T-helper 17 cell (primary cell): ENCODE measurements at places on chromosomes 16 and 17.
A peak's percentile ranks its signal among the peaks of the same experiment; 100 is the strongest.

DNA sequence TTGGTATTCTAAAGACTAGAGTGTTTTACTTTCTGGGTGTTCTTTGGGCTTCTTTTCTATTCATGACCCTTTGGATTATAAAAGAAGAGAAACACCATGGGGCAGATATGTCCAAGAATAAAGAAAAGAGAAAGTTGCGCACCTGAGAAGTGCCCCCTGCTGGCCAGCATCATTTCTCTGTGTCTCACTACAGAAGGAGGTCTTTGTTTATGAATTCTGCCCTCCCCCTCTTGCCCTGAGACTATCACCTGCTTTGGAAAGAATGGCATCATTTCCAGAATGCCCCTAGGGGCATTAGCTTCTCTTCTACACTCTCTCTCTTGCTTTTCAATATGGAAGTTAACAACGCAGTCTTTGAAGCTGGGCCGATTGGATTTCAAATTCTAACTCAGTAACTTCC lies 45.0 kb downstream of the CDH13 start:
- no peak for DNase-seq

DNA sequence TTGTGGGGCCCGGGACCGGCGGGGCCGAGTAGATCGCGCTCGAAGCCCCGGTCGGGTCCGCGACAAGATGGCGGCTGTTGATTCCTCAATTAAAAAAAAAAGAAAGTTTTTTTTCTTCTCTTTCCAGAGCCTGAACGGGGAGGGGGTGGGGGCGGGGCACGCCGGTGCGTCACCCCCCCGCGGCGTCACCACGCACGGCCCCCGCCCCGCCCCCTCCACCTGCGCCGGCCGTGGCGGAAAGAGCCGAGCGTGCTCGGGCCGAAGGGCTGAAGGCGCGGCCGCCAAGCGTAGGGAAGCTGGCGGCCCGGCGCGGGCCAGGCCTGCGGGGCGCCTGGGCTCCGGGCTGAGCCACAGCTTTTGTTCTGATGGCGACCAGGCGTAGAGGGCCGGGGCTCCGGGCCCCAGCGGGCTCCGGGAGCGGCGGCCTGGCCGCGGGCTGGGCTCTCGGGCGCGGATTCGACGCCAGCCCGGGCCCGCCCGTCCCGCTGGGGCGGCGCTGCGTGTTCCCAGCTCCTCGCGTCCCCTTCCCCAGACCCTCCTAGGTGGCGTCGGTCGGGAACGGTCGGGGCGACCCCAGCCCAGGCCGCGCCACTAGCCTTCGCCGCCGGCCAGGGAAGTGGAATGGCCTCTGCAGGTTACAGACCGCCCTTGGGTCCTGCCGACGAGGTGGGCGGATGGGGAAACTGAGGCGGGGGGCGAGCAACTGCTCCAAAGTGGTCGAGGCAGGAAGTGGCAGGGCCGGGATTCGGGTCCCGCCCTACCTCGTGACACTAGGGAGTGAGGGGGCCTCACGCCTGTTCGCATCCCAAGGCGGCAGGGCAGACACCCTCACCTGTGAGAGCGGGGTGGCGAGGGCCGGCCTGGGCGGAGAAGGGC lies at the start of gene CREBBP:
Gene CREBBP (minus strand): TSS at position 91 of the 876 bp plus-strand sequence. CDS start 797 bp downstream, outside the sequence.
- DNase-seq, result peak; percentile 87

DNA sequence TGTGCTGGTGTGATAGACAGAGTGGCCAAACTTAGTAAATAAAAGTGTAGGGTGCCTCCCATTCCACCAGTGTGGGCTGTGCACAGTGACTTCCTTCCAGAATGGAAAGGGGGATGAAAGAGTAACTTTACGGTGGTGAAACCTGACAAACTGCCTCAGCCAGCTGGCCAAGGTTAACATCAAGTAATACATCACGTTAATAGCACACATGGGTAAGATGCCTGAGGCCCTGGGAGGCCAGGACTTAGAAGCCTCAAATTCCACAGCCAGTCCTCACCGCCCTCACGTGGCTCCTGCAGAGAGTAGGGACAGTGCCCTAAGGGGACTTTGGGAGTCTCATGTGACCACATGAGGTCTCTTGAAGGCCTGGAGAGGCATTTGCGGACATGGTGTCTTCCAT lies 14.1 kb downstream of the RMI2 start:
- no peak for DNase-seq

- no peak for DNase-seq
Observed at GRCh38 chr17:81322271-81323082, 27.4 kb upstream of the SLC38A10 start.

- no peak for DNase-seq
Observed at GRCh38 chr17:73400915-73401545, 89.2 kb upstream of the CDC42EP4 start.

DNA sequence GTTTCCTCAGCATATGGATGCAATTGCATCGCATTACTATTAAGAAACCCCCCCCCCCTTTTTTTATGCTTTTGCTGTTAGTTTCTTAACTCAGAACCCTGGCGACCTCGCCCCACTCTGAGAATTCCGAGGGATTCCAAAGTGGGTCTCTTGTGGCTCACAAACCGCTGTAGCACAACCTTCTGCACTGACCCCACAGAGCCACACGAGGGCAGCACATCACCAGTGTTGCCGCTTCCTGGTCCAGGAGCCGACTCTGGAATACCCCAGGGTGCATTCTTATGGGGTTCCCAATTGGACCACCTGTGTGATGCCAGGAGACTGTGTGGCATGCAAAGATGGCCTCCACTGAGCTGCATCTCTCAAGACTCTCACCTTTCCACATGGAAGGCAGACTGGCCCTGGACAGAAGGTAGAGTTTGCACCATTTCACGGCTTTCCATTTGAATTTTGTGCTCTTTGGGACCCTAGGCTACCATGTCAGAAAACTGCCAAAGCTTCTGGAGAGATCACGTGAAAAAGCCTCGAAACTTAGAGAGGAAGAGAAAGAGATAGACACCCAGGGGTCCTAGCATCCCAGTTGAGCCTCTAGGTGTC lies 432.7 kb upstream of the ASIC2 start:
- DNase-seq, result peak; percentile 8

DNA sequence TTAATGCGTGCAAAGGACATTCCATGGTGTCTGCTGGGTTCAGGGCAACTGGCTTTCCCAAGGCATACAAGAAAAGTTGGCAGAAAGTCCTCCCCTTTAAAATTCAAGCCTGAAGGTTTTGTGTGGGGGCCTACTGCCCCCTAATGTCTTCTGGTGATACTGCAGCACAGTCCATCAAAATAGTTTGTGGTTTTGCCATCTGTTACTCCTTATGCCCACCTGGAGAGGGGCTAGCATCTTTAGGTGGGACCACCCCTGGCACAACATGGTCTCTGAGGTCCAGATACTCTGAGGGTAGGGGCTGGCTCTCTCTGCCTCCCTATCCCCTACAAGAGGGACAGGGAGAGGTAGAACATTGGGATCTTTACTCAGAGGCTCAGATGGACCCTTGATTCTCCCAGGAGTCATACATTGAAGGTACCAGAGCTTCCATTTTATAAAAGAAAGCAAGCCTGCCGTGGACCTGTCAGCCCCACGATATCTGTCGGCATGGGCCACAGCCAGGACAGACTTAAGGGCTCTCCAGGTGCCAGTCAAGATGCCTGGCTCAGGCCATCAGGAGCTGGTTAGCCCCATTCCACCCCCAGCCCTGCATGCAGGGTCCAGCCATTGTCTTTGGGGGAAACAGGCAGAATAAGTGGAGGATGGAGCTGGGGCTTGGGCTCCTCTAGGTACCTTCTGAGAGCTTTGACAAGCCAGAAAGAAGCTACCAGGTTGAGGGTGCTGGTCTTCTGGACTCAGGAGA lies 6.3 kb downstream of the ESRP2 start:
- DNase-seq, result no peak

DNA sequence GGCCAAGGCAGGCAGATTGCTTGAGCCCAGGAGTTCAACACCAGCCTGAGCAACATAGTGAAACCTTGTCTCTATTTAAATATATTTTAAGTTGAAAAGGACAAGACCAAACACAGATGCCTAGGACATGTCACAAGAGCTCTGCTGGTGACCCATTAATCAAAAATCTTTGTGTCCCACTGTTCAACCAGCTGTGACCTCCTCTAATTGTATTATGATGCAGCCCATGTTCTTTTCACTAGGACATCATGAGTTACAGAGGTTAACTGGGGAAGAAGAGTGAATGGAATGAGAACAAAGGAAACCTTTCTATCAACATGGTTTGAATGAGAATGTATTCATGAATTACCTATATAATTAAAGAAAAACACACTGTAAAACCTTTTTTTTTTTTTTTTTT lies 7.0 kb downstream of the EFTUD2 start:
- DNase-seq, result no peak

GRCh38 chr16:48317614-48318315 lies 67.4 kb downstream of the SIAH1 start:
- DNase-seq, result no peak

- DNase-seq, result no peak
Observed at GRCh38 chr17:51820252-51820651, 338.3 kb downstream of the CA10 start.

- no peak for DNase-seq
Observed at GRCh38 chr17:14165616-14166015, 71.0 kb downstream of the CDRT15 start.

- DNase-seq, result no peak
Observed at GRCh38 chr17:16492613-16493530, 879 bp upstream of the LRRC75A start.

DNA sequence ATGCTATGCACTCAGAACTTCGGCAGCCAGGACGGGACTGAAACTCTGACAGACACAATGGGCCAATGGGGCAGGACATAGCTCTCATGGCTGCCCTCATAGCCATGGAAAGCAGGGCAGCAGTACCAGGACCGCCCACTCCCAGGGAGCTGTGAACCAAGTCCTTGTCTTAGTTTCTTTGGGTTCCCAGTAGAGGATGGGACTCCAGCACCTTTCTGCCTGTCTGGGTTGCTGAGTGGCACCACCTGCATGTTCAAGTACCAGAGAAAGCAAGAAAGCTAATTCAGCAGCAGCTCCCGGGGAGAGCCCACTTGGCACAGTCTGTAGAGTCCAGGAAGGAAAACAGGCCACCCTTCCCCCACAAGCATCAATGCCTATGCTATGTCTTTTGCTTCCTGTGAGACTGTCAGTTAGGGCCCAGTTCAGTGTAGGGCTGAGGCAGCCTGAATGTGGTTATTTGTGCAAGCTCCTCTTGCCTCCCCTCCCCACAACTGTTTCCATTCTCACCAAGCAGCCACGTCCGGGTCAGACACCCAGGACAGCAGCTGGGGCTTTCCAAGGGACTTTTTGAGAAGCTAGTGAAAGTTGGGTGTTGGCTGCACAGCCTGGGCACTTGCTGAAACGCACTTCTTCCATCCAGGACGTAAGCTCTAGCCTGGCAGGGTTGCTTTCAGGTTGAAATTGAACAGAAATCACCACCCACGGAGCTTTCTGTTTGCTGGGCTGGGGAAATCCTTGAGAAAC lies 7.8 kb downstream of the SUPT4H1 start:
- DNase-seq, result peak; percentile 84

GRCh38 chr17:35895636-35896587 lies 15.8 kb upstream of the CCL5 start:
- no peak for DNase-seq

GRCh38 chr17:27530764-27531391 lies 74.6 kb downstream of the KSR1 start:
- no peak for DNase-seq

DNA sequence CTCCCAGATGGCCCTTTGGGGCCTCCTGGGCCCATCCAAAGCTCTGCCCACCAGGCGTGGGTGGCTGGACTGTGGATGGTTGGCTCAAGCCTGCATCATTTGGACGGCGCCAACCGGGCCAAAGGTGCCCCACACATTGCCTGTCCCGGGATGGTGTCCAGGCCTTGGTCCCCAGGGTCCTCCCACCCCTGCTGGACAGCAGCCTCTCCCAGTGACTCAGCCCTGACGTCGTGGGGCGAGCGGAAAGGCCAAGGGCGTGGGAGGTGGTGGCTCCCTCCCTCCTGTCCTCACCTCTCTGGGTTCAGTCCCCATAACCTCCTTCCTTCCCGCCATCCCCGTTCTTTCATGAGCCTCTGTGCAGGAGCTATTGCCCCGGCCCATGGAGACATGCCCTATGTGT lies 42.1 kb upstream of the DLX4 start:
- no peak for DNase-seq

DNA sequence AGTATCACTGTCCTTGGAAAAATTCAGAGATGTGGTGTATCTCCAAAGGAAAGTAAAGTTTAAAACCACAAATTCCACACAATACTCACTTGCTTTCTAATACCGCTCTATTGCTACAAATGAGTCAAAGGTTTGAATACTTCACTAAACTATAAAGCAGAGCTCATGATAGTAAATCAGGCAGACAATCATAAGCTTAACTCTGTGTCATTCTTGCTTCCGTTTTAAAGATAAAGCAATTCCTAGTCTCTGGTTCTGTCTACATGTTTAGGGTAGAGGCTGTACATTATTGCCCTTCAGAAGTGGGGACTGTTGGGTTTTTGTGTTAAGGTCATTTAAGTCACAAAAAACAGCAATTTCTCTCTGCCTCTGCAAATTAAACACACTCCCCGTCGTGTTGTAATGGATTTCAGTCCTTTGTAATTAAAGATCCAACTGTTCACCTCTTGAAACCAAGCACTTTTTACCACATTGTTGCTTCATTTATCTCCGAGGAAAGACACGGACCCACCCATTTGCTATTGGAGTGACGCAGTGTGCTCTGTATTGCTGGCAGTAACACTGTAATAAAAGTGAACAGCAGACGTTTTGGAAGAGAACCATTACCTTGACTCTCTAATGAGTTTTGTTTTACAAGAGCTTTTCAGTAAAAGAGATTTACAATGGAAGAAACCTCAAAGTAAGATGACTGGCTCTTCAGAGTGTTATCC lies 83.1 kb upstream of the CNTNAP4 start:
- DNase-seq, result no peak

- no peak for DNase-seq
Observed at GRCh38 chr16:86998196-86999001, 318.8 kb downstream of the C16orf95 start.

- no peak for DNase-seq
Observed at GRCh38 chr16:8113843-8114242, 476.5 kb downstream of the TMEM114 start.

DNA sequence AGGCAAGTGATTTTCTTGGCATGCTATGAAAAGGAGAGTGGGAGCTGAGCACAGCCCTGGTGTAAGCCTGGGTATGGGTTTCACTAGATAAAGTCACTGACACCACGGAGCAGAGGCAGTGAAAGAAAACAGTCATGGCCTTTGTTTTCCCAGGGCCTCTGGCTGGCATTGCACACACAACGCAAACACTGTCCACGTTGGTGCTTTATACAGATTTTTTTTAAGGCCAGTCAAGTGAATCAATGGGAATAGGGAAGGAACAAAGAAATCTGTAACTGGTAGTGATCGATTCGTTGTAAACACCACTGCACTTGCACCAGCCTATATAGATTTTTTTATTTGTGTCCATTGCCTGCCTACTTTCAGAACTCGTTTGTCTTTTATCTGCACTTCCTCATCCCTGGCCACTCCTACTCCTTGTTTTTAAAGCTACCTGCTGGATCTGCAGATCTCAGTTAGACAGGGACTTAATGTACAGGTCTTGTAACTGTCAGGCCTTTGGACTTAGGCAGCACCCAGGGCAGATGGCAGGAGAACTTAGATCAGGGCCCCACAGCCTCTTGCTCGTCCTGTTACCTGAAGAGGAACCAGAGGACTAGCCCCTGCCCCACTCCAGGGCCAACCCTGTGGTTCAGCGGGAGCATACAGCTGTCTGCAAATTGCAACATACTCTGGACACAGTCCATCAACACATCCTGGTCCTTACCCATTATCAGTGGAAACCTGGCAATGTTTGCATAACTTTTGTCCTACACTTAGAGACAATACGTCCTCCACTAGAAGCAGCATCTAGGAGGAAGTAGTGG lies 10.6 kb upstream of the TMIGD1 start:
- no peak for DNase-seq

- DNase-seq, result no peak
Observed at GRCh38 chr17:66555605-66556004, 253.2 kb downstream of the PRKCA start.
